ENCODE measurements at places on chromosomes 4 and X.

DNA sequence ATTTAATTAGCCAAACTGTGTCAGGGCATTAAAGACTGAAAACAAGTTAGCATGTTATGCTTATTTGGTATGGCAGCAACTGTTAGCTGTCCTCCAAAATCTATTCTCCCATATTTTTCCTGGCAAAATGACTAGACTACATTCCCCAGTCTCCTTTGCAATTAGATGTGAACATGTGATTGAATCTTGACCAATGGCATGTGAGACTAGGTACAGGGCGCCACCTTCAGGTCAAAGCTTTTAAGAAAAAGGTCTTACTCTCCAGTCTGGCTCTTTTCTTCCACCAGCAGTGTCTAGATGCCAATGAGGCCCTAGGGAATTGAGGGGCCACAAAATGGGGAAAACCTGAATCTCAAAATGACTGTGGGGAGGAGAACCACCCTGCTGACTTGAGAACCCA lies 408.2 kb downstream of the SMARCA1 start:
- DNase-seq: no peak

- no peak for DNase-seq
Observed at GRCh38 chr4:80431203-80431965, 95.9 kb downstream of the CFAP299 start.

- no peak for DNase-seq
Observed at GRCh38 chrX:109774136-109774535, 41.1 kb upstream of the ACSL4 start.

DNA sequence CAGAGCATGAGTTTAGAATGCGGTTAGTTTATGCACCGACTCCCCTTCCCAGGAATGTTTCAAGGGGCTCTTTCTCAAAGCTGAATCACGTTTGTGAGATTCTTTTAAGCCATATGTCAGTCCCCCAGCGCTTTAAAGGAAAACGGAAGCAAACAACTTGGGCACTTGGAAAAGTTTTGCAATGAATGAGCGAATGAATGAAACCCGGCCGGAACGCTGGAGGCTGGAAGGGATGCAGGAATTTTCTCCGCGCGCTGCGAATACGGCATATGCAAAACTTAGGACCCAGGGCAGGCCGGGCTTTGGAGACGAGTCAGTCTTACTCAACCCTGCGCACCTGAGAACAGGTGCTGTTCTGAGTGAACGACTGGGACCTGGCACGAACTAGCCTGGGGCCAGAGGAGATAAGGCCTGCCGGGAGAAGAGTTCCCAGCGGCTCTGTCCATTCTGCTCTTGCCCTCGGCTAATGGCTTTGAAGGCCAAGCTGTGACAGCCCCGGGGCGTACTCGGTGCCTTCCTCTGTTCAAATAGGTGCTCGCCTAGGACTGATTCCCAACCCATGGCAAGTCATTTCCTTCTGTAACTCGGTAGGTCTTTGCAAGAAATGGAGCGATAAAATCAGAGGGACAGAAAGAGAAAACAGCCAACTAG lies 743 bp upstream of the NRK start:
- DNase-seq: no peak

Data from activated T-cell treated with anti-CD3 and anti-CD28 coated beads for 1 hour (primary cell).